ENCODE measurements at places on chromosomes 7 and 10.

- DNase-seq: no peak
Observed at GRCh38 chr10:7093368-7093767, 317.5 kb downstream of the SFMBT2 start.

GRCh38 chr10:11687779-11688447 is 54.3 kb upstream of the ECHDC3 start:
- no peak for DNase-seq

- DNase-seq: peak; percentile 25
Observed at GRCh38 chr10:82742478-82742877, 867.5 kb downstream of the NRG3 start.

GRCh38 chr10:119919826-119920225 is 27.3 kb downstream of the SEC23IP start:
- DNase-seq: peak; percentile 31

DNA sequence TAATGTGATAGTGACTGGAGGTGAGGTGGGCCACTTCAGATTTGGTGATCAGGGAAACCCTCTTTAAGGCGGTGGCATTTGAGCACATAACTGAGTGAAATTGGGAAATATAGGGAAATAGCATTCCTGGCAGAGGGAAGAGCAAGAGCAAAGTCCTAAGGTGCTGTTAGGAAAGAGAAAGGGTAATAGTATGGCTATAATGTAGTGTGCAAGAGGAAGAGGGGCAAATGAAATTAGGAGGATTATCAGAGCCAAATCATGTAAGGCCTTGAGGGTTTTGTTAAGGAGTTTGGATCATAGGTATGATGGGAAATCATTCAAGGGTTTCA is 27.8 kb upstream of the CYP26C1 start:
- no peak for DNase-seq

DNA sequence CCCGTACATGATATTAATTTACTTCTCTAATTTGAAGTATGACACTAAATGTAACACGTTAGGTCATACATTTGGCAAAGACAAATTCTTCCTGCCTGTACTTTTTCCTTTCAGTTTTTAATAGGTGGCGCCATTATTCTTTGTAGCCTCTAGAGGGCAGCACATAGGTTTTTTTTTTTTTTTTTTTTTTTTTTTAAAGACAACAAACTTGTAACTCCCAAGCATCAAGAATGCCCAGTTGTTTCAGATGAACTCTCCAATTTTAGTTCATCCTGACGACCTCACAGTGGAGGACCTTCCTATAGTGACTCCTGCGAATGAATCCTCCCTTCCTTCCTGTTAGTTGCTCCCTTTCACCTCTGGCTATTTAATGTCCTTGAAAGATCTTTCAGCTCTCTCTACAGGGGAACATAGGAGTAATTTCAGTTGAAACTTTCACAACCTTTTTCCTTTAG is 139.3 kb upstream of the HDAC9 start:
- DNase-seq: peak; percentile 66
